ENCODE measurements at places on chromosomes 5 and 9. TPM values are rescaled to one million over a fixed set of nuclear protein-coding genes. Genes with fewer than 3 reads are reported as not detected.

GRCh38 chr9:89428901-89429890 lies 68.7 kb downstream of the SEMA4D start:
- H3K4me1 ChIP-seq = peaks cover 90% of the 10 kb centered on the region
- peak; percentile 79 for DNase-seq
- H3K27ac ChIP-seq = peak overlapping the region; percentile 98
- peaks cover 24% of the 10 kb centered on the region for H3K36me3 ChIP-seq
- H3K27me3 ChIP-seq = no peaks in the 10 kb centered on the region

- H3K4me3 ChIP-seq = no peak overlapping the region
- H3K27ac ChIP-seq = no peak overlapping the region
- H3K27me3 ChIP-seq = peaks cover 28% of the 10 kb centered on the region
- H3K36me3 ChIP-seq = no peaks in the 10 kb centered on the region
These were observed 1.9 kb upstream of the GFI1B start for GRCh38 chr9:132976571-132976970.

DNA sequence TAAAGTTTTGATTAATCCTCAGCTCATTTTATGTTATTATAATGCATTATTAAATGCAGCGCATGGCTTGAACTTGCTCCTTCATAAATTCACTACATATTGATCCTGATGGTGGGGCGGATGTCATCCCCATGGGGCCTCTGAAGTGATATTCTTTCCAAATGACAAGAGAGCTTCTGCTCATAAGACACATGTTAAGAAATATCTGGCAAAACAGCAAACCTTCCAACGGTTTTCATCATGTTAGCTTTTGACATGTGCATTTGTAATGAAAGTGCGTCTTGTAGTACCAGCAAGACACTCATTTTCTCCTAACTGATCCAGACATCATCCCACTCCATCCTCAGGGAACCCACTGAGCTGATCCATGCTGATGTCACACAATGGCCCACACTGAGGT lies 45.7 kb downstream of the SEMA5A start:
- no peak overlapping the region for H3K27ac ChIP-seq
- no peaks in the 10 kb centered on the region for H3K27me3 ChIP-seq

IFNK gene
- total RNA-seq = 0.24 TPM

SPAAR gene
- not detected for total RNA-seq

PCDHB14 gene
- total RNA-seq = not detected

DNA sequence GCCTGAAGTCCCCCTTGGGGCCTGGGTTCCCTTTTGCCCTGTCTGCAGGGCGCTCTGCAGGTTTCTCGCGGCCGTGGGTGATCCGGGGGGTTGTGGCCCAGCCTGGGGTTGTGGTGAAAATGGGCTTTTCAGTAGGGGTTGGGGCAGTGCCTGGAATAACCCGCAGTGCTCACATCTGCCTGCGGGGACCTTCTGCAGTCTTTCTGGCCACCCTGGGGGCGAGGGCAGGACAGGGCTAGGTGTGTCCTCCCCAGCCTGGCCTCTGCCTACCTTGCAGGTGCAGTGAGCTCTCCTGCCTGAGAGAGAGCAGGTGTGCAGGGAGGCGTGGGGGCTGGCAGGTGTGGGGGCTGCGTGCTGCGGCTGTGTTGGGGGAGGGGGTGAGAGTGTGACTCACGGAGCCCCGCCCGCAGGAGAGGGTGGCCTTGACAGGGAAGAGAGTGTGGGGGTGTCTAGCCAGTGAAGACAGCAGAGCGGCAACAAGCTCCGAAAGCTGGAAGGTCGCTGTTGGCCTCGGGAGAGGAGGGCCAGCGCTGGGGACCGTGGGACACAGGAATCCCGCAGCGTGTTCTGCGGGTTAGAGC lies 131.4 kb downstream of the MRPL36 start:
- peaks cover 18% of the 10 kb centered on the region for H3K4me1 ChIP-seq
- H3K27me3 ChIP-seq = peaks cover 59% of the 10 kb centered on the region
- H3K27ac ChIP-seq = no peak overlapping the region

DNA sequence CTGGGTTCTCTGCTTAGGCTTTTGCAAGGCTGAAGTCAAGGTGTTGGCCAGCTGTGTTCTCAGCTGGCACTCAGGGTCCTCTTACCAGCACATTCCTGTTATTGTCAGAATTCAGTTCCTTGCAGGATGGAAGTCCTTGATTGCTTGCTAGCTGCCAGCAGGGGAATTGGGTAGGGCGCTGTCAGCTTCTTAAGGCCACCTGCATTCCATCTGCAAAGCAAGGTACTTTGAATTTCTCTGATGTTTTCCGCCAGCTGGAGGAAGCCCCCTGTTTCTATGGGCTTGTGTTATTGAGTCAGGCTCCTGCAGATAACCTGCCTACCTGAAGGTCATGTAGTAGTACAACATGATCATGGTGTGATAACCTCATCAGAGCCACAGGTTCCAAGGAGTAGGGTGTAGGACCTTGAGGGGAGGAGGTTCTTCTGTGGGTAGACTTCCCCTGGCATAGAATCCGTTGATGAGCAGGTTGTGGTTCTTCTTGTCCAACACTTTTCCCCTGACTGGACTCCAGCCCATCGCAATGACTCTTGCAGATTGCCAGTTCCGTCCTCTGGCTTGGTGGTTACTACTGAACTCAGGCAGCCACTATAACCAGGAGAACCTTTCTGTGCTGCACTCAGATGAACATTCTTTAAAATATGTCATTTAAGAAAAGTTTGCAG lies 6.8 kb downstream of the TENT4A start:
- DNase-seq = no peak
- H3K4me3 ChIP-seq = no peak overlapping the region
- H3K36me3 ChIP-seq = peaks cover 25% of the 10 kb centered on the region
- H3K4me1 ChIP-seq = peaks cover 84% of the 10 kb centered on the region
- H3K27ac ChIP-seq = no peak overlapping the region

DNA sequence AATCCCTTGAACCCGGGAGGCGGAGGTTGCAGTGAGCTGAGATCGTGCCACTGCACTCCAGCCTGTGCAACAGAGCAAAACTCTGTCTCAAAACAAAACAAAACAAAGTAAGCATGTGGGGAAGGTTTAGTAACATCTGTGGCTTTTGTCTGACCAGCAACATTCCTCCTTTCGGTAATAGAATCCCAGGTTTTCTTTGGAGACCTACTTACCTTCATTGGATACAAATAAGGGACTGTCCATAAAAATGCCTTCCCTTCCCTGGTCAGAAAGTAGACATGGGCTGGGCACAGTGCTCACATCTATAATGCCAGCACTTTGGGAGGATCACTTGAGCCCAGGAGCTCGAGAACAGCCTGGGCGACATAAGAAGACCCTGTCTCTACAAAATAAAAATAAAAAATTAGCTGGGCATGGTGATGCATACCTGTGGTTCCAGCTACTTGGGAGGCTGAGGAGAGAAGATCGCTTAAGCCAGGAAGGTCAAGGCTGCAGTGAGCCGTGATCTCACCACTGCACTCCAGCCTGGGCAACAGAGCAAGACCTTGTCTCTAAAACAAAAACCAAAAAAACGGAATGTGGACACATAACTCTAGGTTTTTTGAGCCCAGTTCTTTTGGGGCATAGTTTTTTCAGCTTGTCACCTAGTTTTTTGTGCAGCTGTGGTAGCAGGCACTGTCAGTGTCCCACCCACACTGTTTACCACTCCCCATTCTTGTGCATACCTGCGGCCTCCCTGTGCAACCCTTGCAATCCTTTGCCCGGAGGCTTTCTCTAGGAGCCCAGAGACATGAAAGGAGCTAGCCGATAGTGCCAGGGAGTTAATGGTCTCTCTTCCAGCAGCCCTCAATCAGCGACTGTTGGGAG lies 9.0 kb upstream of the SPINK4 start:
- no peak for DNase-seq
- H3K27me3 ChIP-seq = no peaks in the 10 kb centered on the region
- peaks cover under 1% of the 10 kb centered on the region for H3K4me1 ChIP-seq

GRCh38 chr5:177600508-177601018 lies 631 bp downstream of the B4GALT7 start:
- peaks cover 13% of the 10 kb centered on the region for H3K36me3 ChIP-seq
- peak overlapping the region; percentile 98 for H3K4me3 ChIP-seq
- H3K4me1 ChIP-seq = peaks cover 35% of the 10 kb centered on the region
- H3K27ac ChIP-seq = peak overlapping the region; percentile 75
- DNase-seq = no peak

GRCh38 chr9:95446259-95446658 lies 70.5 kb downstream of the PTCH1 start:
- H3K27ac ChIP-seq = no peak overlapping the region
- H3K27me3 ChIP-seq = no peaks in the 10 kb centered on the region
- DNase-seq = no peak
- peaks cover 5% of the 10 kb centered on the region for H3K36me3 ChIP-seq
- H3K4me3 ChIP-seq = no peak overlapping the region

DNA sequence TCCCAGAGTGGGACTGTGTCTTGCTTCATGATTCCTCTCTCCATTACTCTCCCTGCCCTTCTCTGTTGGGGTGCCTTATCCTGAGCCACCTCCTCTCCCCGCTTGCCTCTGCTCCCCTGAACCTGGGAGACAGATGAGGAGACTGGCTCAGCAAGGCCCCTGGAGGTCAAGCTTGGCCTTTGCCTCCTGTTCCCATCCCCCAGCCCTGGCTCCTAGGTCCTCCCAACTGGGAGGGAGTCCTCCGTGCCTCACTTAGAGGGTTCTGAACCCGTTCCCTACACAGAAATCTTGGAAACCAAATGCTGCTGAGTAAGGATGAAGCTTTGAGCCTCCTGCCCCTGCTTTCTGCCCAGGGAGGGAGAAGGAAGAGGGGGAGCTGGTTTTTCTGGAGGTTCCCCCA lies 9.8 kb upstream of the ENDOG start:
- H3K27me3 ChIP-seq = no peaks in the 10 kb centered on the region
- H3K27ac ChIP-seq = peak overlapping the region; percentile 65
- no peak for DNase-seq

DNA sequence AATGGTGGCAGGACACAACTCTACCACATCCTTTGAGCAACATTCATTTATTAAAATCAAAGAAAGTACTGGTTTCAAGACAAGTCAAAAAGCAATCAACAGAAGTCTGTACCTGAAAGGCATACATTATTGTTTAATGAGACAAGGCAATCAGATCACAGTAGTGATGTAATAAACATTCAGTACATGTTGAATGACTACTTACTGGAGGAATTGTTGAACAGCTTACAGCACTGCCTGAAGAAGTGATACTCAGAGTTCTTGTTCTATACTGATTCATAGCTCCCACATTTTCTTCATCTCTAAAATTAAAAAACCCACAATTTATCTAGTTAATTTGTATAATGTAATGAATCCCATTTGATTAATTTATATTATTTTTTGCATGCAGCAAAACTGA lies 18.2 kb downstream of the RIOK2 start:
- peak overlapping the region; percentile 61 for H3K27ac ChIP-seq
- no peaks in the 10 kb centered on the region for H3K27me3 ChIP-seq
- H3K36me3 ChIP-seq = peaks cover 23% of the 10 kb centered on the region
- DNase-seq = no peak

- no peaks in the 10 kb centered on the region for H3K4me1 ChIP-seq
- H3K36me3 ChIP-seq = no peaks in the 10 kb centered on the region
- DNase-seq = no peak
These were observed 455.1 kb upstream of the MPDZ start for GRCh38 chr9:13734601-13735000.

- H3K4me1 ChIP-seq = no peaks in the 10 kb centered on the region
- H3K36me3 ChIP-seq = no peaks in the 10 kb centered on the region
- H3K4me3 ChIP-seq = no peak overlapping the region
- DNase-seq = no peak
- peaks cover 7% of the 10 kb centered on the region for H3K27me3 ChIP-seq
These were observed 13.7 kb upstream of the MTAP start for GRCh38 chr9:21788752-21789151.

- H3K27me3 ChIP-seq = peaks cover 2% of the 10 kb centered on the region
- H3K27ac ChIP-seq = no peak overlapping the region
- H3K36me3 ChIP-seq = no peaks in the 10 kb centered on the region
- no peaks in the 10 kb centered on the region for H3K4me1 ChIP-seq
These were observed 72.7 kb upstream of the SLC25A48 start for GRCh38 chr5:135761746-135762145.

DNA sequence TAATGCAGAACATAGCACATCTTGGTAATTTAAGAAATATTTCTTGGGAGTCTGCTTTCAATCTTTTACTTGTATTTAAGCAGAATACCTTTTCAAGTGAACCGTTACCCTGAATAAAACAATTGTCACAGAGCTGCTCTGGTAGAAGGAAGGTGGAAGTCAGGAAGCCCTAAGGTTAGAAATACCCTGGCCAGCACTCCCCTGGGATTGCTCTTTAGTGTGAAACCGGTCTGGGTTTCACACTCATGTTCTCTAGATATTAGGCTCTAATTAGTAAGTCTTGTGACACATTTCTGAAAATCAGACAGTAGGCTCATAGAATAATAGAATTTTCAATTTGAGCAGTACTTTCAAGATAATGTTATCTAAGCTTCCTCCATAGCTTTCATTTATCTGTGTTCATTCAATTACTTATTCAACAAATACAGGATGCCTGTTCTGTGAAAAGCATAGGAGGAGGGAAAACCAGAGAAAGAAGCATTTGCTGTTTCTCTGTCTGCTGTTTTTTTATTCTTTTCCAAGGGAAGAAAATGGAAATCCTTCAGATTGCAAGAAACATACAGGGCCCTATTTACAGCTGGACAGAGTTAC lies 825.5 kb downstream of the TLR4 start:
- no peaks in the 10 kb centered on the region for H3K4me1 ChIP-seq
- DNase-seq = no peak
- H3K27ac ChIP-seq = no peak overlapping the region
- no peaks in the 10 kb centered on the region for H3K36me3 ChIP-seq

DNA sequence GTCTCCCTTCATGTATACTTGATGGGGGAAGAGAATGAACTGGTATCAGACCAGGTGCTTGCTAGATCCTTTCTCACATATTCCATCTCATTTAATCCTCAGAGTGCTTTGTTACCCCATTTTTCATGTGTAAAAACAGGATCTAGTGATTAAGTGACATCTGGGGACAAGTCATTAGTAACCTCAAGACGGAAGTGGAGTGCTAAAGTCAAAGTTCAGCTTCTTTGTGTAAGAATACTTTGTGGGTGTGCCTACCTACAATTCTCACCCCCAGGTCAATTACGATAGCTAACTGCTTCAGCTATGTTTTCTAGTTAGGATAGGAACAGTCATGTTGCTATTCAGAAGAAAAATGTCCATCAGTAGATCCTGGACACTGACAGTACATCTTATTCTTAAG lies 3.1 kb upstream of the FAM120AOS start:
- H3K4me1 ChIP-seq = peaks cover 59% of the 10 kb centered on the region
- peak overlapping the region; percentile 62 for H3K27ac ChIP-seq
- DNase-seq = no peak
- H3K4me3 ChIP-seq = peak overlapping the region; percentile 23
- peaks cover 24% of the 10 kb centered on the region for H3K36me3 ChIP-seq

DNA sequence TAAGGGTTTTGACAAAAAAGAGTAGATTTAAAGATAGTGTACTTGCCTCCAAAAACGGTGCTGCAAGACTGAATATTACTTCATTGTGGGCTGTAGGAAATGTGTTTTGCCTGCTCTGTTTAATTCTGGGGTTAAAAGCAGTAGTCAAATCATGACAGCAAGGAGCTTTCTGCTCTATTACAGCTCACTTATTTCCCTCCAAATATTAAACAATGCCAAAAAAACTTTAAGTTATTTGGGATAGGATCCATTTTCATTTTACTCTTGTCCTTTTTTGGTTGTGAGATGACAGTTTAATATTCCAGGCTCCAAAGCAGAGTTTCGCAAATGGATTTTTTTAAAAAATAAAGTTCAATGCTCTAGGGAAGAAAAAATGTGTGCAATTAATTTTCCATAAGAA lies 340.4 kb upstream of the RGMB start:
- H3K4me3 ChIP-seq = no peak overlapping the region
- H3K27me3 ChIP-seq = peaks cover 4% of the 10 kb centered on the region
- no peak for DNase-seq
- no peak overlapping the region for H3K27ac ChIP-seq

- no peaks in the 10 kb centered on the region for H3K27me3 ChIP-seq
- H3K27ac ChIP-seq = no peak overlapping the region
- no peaks in the 10 kb centered on the region for H3K36me3 ChIP-seq
- DNase-seq = no peak
- H3K4me3 ChIP-seq = no peak overlapping the region
These were observed 252.9 kb downstream of the PJA2 start for GRCh38 chr5:109156885-109157284.

FGF18 gene
- total RNA-seq = not detected

All from activated naive CD4-positive, alpha-beta T cell treated with anti-CD3 and anti-CD28 coated beads for 36 hours (primary cell).